NCI-H1105 treated with DMSO at 0.1 percent for 48 hours (cell line): ENCODE measurements at places on chromosomes 2 and 18.
A peak's percentile ranks its signal among the peaks of the same experiment; 100 is the strongest.

- DNase-seq, result no peak
Observed at GRCh38 chr2:240197462-240198139, 57.1 kb upstream of the OTOS start.

- no peak for DNase-seq
Observed at GRCh38 chr18:68937029-68937599, 139.2 kb downstream of the CCDC102B start.

DNA sequence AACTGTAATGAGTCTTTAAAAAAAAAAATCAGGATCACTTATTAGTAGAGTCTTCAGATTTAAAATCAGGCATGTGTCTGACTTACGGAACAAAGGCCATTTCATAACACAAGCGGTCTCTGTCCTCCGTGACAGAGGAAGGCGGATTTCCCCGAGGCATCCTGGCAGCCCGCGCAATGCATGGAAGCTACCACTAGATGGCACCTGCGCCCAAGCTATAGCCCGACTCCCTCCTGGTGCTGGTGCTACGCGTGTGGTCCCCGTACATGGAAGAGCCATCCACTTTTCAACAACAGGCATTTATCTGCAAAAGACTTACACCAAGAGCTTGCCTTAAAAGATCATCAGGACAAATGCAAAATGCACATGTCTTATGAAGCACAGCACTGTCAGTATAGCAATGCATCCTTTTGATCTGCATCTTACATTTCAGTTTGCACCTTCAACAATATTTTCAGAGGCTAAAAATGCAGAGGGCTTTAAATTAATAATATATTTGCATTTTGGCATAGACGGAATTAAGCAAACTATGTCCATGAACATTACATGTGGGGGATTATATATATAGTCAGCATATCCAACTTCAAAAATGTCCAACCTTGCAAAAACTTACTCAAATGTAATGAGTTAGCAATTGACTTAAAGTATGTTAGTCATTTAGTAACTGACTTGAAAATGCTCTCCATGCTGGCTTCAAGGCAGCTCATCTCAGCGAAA, 96.0 kb downstream of the ZNF516 start:
- peak; percentile 74 for DNase-seq

GRCh38 chr2:125240870-125241269, 1215.8 kb downstream of the CNTNAP5 start:
- DNase-seq, result no peak

DNA sequence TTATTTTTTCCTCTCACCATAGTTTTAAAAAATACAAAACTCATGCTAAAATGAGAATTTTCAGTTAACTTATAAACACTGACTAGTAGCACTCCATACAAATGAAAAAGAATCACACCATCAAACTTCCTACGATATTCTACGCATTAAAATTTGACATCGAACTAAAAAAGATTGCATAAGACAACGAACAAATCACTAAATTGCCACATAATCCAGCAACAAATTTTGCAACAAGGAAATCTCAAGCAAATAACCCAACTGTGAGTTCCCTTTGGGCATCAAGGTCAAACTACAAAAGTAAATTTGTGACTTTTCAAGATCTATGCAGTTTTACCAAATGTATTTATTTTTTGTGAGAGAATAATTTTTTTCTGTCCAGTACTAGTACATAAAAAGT, 1.5 kb downstream of the MAP3K2 start:
- no peak for DNase-seq

DNA sequence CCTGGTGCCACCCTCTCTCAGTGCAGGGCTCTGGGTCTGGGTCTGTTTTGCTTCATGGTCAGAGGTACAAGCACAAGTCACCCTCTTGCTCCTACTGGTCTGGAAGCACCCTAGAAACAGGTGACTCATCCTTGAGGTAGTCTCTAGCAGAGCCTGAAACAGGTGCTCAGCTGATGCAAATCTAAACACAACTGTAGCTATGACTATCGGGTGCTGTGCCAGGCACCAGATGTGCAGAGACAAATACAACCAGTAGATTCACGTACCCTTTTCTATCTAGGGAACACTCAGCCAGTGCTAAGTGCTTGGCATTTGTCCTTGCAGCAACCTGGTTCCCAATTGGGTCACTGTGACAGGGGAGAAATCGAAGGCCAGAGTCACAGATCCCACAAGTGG, 140.9 kb upstream of the MYCN start:
- no peak for DNase-seq

DNA sequence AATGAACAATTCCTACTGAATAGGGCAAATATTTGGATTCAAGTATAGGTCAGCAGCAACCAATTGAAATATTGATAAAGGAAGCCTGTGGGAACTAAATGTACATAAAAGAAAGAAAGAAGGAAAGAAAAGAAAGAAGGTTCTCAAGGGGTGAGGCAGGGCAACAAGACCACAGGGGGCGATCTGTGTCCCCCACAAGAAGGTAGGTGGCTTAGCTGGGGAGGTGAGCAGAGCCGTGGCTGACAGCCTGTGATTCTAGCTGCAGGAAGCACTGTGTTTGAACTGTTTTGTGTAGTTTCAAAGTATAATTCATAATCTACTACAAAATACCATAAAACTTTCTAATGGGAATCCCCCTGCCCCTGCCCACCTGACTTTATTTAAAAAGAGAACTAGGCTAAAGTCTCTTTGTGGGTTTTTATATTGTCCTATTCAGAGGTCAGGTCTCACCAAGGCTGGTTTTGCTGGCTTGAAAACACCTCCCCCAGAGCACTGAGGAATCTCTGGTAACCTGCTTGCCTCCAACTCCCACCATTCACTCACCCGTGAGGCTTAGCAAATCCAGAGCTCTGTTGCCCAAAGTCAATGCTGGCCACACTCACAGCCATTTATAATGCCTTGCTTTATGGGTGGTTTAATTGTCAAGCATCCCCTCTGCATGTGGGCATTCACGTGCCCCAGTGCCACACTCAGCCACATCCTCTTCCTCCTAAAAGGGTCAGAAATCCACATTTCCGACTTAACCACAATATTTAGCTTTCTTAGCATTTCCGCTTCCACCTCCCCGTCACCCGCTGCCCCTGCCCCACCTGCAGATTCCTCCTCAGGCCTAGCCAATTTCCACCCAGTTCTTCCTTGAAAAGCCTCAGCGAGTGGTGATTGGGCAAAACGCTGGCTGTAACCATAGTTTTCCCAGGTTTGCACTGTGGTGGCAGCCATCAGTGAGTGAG, 36.4 kb upstream of the LMAN1 start:
- no peak for DNase-seq

- DNase-seq, result no peak
Observed at GRCh38 chr18:4510711-4511110, 55.6 kb upstream of the DLGAP1 start.

DNA sequence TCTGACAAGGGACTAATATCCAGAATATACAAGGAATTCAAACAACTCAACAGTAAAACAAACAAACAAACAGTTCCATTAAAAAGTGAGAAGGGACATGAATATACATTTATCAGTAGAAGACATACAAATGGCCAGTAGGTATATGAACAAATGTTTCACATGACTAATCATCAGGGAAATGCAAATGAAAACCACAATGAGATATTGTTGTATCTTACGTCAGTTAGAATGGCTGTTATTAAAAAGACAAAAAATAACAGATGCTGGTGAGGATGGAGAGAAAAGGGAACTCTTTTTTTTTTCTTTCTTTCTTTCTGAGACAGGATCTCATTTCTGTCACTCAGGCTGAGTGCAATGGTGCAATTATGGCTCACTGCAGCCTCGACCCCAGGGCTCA, 175.5 kb downstream of the CAMKMT start:
- DNase-seq, result no peak

GRCh38 chr2:43419243-43419642, 176.6 kb downstream of the THADA start:
- DNase-seq, result no peak

- no peak for DNase-seq
Observed at GRCh38 chr2:19736191-19736831, 165.5 kb downstream of the TTC32 start.

GRCh38 chr18:26717123-26717719, 148.3 kb downstream of the AQP4 start:
- DNase-seq, result peak; percentile 9
